ENCODE measurements at places on chromosomes 1 and 21.
A peak's percentile ranks its signal among the peaks of the same experiment; 100 is the strongest.

DNA sequence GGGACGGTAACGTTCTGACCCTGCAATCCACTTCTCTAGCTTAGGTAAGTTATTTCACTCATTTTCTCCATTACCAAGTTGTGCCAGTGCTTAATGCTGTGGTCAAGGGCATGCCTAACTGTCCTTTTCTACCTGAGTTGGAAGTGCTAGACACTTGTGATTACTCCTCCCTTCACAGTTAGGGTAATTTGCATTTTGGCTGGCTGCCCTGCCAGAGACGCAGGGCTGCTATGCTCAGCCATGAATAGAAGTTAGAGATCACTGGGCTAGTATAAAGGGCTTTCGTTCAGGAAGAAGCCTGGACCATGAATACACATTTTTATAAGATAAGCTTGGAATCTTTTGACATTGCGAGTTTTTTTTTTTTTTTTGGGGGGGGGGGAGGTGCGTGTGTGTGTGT lies 633.2 kb upstream of the NEGR1 start:
- no peak overlapping the region for H3K4me3 ChIP-seq
- H3K36me3 ChIP-seq: no peaks in the 10 kb centered on the region
- no peak for DNase-seq
- no peaks in the 10 kb centered on the region for H3K4me1 ChIP-seq
- H3K27ac ChIP-seq: no peak overlapping the region

- H3K4me3 ChIP-seq: peak within 1 kb of the TSS; percentile 43
- H3K27me3 ChIP-seq: no peaks in the 10 kb centered on the region
- H3K27ac ChIP-seq: no peak within 1 kb of the TSS
- DNase-seq: peak; percentile 52
Observed at GRCh38 chr1:225809842-225810578, at the start of gene EPHX1. Gene EPHX1, plus strand, starts transcription at chr1:225810124. Its CDS starts 18,606 bp downstream, at chr1:225828730.

DNA sequence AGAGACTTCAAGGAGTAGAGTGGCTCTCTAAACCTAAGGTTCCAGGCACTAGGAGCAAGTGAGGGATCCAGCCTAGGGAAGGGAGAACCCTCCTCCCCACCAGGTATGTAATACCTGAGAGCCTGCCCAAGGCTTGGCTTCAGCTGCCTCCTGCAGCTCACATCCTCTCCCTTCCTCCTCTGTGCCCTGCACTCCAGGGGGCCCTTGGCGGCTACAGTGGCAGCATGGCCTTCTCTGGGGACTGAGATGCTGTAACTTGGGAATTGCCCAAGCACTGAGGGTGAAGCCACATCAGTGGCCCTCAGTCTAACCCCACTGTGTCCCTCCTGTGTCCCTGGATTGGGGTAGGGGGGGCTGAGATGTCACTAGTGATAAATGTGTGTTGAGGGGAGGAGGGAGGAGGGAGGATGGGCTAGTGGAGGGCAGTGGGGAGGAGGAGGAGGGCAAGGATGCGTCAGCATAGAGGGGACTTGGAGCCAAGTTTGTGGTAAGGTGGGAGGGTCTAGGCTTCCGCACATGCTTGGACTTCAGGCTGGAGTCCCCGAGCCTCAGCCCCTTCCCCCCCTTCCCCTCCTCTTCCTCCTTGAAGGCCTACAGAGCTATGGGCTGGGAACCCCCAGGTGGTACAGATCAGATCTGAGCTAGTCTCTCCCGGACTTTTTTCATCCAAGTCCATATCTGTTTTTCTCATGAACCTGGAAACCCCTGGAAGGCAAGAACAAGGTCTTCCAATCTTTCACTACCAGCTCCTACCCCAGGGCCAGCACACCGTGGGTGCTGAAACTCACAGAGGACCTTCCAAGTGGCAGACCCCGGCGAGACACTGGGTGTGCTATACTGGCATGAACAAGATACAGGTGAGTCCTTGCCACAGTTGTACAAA lies 17.5 kb downstream of the COL9A2 start:
- H3K27me3 ChIP-seq: no peaks in the 10 kb centered on the region
- no peaks in the 10 kb centered on the region for H3K4me1 ChIP-seq
- no peaks in the 10 kb centered on the region for H3K36me3 ChIP-seq

- no peak overlapping the region for H3K27ac ChIP-seq
- H3K4me3 ChIP-seq: no peak overlapping the region
- no peaks in the 10 kb centered on the region for H3K36me3 ChIP-seq
Observed at GRCh38 chr1:200642481-200642880, 21.9 kb upstream of the KIF14 start.

- H3K36me3 ChIP-seq: no peaks in the 10 kb centered on the region
- H3K27ac ChIP-seq: no peak overlapping the region
- no peak overlapping the region for H3K4me3 ChIP-seq
- H3K27me3 ChIP-seq: peaks cover 16% of the 10 kb centered on the region
- no peak for DNase-seq
Observed at GRCh38 chr1:15224259-15224869, 22.7 kb upstream of the FHAD1 start.

DNA sequence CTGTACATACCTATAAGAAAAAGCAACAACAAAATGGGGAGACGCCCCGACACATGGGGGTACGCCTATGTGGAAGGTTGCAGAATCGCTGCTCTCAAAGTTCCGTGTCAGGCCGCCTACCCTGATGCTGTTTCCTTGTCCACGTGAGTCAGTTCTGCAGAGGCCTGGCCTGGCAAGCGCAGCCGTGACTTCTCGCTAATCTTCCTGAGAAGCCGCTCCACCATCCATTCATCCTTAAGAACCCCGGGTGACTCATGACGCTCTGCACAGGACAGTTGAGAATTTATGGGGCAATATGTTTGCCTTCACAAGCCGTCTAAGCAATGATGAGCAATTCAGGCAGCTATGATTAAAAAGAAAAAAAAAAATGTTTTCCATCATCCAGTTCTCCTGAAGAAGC lies 122.3 kb upstream of the TMPRSS2 start:
- H3K36me3 ChIP-seq: no peaks in the 10 kb centered on the region
- DNase-seq: no peak
- no peaks in the 10 kb centered on the region for H3K27me3 ChIP-seq
- no peak overlapping the region for H3K4me3 ChIP-seq
- no peaks in the 10 kb centered on the region for H3K4me1 ChIP-seq

DNA sequence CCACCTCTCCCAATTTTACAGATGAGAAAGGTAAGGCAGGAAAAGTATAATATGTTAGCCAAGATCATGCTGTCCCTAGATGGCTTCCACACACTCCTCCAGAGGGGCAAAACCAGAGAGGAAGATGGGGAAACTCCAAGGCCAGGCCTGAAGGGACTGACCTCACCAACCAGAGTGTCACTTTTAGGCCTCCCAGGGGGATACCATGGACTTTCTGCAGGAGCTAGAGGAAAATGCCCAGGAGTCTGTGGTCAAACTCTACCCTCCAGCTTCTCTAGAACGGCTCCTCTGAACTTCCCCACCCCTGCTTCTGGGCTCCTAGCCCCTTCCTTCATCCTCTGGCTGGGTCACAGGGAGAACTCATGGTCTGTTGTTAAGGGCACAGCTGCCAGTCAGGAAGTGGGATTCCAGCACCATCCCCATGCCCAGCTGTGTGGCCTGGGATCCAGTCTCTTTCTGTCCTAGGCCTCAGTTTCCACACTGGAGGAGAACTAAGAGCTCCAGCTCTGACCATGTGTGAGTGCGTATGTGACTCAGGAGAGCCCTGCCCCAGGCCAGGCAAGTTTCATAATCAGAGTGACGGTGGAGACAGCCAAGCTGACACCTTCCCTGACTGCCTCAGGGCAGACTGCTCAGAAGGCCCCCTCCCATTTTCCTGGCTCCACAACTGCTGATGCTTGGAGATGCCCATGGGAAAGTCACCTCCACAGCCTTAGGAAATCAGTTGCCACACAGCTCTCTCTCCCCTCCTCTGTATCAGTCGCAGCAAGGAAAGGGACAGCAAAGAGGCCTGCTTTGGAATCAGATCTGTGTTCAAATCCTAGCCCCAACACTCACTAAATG lies 1.9 kb downstream of the IGSF8 start:
- DNase-seq: no peak
- peaks cover 41% of the 10 kb centered on the region for H3K36me3 ChIP-seq
- peak overlapping the region; percentile 1 for H3K27ac ChIP-seq
- H3K4me1 ChIP-seq: peaks cover 67% of the 10 kb centered on the region
- no peaks in the 10 kb centered on the region for H3K27me3 ChIP-seq
- no peak overlapping the region for H3K4me3 ChIP-seq

DNA sequence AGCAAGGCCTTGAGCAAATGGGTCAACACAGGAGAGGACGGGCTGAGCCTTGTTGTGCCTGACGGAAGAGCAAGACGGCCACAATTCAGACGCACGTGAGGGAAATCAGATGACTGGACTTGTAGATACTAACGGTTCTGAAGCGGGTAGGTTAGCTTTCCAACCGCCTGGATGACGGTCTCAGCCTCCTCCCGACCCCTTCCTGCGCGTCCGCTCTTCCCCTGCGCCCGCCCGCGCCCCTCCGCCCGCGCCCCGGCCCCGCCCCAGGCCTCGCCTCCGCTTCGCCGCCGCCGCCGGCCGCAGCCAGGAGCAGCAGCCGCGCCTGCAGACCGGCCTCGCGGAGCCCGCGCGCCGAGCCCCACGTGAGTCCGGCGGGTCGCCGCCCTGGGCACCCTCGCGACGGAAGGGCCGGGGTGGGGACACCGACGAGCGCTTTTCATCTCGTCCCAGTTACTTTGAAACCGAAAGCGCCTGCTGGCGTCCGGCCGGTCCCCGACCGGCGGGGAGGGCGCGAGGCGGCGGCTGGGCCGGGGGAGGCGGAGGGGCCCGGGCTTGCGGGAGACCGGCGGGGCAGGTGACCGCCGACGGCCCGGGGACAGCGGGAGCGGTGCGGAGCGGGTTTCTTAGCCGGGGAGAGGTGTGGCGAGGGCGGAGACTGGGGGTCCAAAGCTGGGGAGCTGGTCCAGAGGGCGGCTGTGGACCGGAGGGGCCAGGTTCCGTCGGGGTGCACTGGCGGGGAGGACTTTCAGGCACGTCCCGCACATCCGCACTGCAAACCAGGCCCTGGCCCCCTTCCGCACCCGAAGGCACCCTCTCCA lies at the start of gene TRAF5:
Gene TRAF5 (plus strand): TSS at position 306 of the 818 bp plus-strand sequence. CDS start 26,407 bp downstream, outside the sequence.
- H3K27ac ChIP-seq: peak within 1 kb of the TSS; percentile 84
- H3K4me1 ChIP-seq: peaks cover 27% of the 10 kb centered on the region
- peak within 1 kb of the TSS; percentile 93 for H3K4me3 ChIP-seq
- no peaks in the 10 kb centered on the region for H3K27me3 ChIP-seq

DNA sequence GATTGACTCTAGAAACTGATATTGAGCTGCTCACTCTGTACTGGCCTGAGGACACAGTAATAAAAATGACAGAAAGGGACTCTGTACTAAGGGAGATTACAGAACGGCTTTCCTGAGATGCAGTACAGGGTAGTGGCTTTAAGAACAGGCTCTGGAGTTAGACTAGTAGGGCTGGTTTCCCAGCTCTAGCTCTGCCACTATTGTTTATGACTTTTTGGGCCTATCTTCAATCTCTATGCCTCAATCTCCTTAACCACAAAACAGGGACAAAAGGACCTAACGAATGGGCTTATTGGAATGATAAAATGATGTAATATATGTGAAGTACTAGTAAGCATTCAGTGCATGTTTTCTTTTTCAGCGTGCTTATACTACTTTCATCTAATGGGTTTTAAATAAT lies 1.4 kb downstream of the DEPDC1 start:
- no peak for DNase-seq
- H3K27ac ChIP-seq: no peak overlapping the region
- no peak overlapping the region for H3K4me3 ChIP-seq
- peaks cover 10% of the 10 kb centered on the region for H3K27me3 ChIP-seq
- peaks cover 9% of the 10 kb centered on the region for H3K4me1 ChIP-seq

- H3K27me3 ChIP-seq: no peaks in the 10 kb centered on the region
- no peaks in the 10 kb centered on the region for H3K4me1 ChIP-seq
- DNase-seq: no peak
- H3K27ac ChIP-seq: no peak overlapping the region
- H3K4me3 ChIP-seq: no peak overlapping the region
- H3K36me3 ChIP-seq: no peaks in the 10 kb centered on the region
Observed at GRCh38 chr1:215776336-215776735, 209.2 kb downstream of the KCTD3 start.

GRCh38 chr1:92029241-92029922 lies 403 bp upstream of the EPHX4 start:
- no peak overlapping the region for H3K27ac ChIP-seq
- H3K4me1 ChIP-seq: peaks cover 16% of the 10 kb centered on the region
- peaks cover 21% of the 10 kb centered on the region for H3K27me3 ChIP-seq
- no peaks in the 10 kb centered on the region for H3K36me3 ChIP-seq

GRCh38 chr21:41326414-41327080 lies 9.9 kb downstream of the FAM3B start:
- H3K4me3 ChIP-seq: no peak overlapping the region
- no peak overlapping the region for H3K27ac ChIP-seq
- no peak for DNase-seq

- no peaks in the 10 kb centered on the region for H3K27me3 ChIP-seq
- no peaks in the 10 kb centered on the region for H3K4me1 ChIP-seq
- no peak for DNase-seq
- no peak overlapping the region for H3K4me3 ChIP-seq
- H3K27ac ChIP-seq: no peak overlapping the region
- no peaks in the 10 kb centered on the region for H3K36me3 ChIP-seq
Observed at GRCh38 chr1:240927821-240928220, 315.9 kb upstream of the GREM2 start.

- no peak for DNase-seq
- H3K4me3 ChIP-seq: no peak overlapping the region
- H3K27ac ChIP-seq: no peak overlapping the region
- H3K36me3 ChIP-seq: no peaks in the 10 kb centered on the region
Observed at GRCh38 chr1:53543130-53543777, 84.1 kb downstream of the DMRTB1 start.

DNA sequence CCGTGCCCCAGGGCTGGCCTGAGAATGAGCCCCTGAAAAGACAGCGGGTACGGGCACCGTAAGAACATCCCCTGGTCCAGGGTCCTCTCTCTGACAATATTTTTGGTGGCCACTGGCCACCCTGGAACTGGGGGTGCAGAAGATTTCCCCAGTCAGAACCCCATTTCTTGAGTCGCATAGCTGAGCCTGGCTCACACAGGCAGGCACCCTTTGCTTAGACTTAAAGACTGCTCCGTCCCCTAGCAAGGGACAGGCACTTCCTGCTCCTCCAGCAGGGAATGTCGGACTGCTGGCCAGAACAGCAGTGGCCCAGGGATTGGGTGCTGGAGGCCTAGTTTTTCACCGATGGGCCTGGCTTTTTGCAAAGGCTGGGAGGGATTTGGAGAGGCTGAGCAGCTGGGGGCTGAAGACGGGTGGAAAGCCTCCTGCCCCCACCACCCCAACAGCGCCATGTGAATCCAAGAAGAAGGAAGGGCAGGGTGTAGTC lies 4.3 kb downstream of the OLIG2 start:
- H3K27me3 ChIP-seq: peaks cover 17% of the 10 kb centered on the region
- H3K4me3 ChIP-seq: no peak overlapping the region
- no peaks in the 10 kb centered on the region for H3K36me3 ChIP-seq
- no peak for DNase-seq
- no peak overlapping the region for H3K27ac ChIP-seq
